Stimulated activated CD8-positive, alpha-beta memory T cell treated with anti-CD3 and anti-CD28 coated beads, Interleukin-15, amount 100 ng/mL, for 1 hour (primary cell): ENCODE measurements at places on chromosomes 12 and 14.

GRCh38 chr14:62369919-62370560, 607.8 kb downstream of the SNAPC1 start:
- no peak for DNase-seq

GRCh38 chr12:102659200-102659911, 179.0 kb upstream of the IGF1 start:
- DNase-seq = no peak

- DNase-seq = no peak
These were observed 301.9 kb downstream of the CCER1 start for GRCh38 chr12:90653040-90653439.

DNA sequence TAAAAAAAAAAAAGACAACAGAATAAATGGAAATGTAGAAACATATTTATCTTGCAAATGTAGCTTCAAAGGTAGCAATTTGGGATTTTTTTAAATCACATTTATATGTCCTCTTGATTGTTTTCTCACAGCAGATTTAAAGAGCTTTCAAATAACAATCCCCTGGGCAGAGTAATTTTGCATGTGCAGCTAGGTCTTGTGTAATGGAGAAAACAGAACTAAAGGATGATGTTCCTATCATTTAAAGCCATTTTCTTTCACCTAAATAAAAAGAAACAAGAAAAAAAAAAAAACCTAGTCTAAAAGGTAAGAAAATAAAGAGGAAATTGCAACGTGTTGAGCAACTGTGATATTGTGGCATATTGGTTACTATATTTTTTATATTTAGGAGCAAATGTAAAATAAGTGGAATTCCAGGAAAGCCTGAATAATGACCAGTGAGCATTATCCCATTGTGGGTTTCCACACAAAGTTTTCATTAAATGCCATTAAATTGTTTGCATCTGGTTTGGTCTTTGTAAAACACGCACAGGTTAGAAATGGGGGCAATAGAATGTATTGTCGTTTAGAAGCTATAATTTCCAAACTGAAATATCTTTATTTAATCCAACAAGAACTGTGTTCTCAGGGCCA, 215.6 kb downstream of the SLC6A15 start:
- no peak for DNase-seq

GRCh38 chr14:73741876-73742519, 27.8 kb upstream of the PNMA1 start:
- DNase-seq = no peak

DNA sequence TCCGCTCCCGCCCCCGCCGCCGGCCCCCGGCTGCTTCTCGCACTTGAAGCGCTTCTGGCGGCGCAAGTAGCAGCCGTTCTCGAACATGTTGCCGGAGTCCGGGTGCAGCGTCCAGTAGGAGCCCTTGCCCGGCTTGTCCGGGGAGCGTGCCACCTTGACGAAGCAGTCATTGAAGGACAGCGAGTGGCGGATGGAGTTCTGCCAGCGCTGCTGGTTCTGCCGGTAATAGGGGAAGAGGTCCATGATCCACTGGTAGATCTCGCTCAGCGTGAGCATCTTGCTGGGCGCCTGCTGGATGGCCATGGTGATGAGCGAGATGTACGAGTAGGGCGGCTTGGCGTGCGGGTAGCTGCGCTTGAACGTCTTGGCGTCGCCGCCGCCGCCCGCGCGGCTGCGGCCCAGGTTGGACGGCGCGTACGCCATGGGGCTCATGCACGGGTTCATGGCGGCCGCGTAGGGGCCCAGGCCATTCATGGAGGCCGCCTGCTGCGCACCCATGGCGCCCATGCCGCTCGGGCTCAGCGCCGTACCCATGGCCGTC, 3.0 kb downstream of the FOXA1 start:
- DNase-seq = no peak

- no peak for DNase-seq
These were observed 282.1 kb downstream of the RPS29 start for GRCh38 chr14:49303946-49304516.

- DNase-seq = no peak
These were observed 42.3 kb downstream of the FBXO34 start for GRCh38 chr14:55313480-55313879.

GRCh38 chr12:11812586-11813437, 163.3 kb downstream of the ETV6 start:
- no peak for DNase-seq

DNA sequence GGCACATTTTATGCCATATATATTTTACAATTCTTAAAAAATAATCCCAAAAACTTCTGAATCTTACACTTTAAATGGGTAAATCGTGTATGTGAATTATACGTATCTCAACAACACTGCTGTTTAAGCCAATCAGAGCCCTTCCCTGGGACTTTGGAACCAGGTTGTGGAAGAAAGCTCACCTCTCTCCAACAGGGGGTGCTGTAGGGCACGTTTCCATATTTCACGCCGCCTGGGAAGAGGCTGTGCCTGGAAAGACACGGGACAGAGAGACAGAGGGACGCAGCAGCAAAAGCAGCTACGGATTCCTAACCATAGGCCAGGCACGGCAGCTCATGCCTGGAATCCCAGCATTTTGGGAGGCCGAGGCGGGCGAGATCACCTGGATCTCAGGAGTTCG, 29.4 kb upstream of the FBRSL1 start:
- DNase-seq = no peak

DNA sequence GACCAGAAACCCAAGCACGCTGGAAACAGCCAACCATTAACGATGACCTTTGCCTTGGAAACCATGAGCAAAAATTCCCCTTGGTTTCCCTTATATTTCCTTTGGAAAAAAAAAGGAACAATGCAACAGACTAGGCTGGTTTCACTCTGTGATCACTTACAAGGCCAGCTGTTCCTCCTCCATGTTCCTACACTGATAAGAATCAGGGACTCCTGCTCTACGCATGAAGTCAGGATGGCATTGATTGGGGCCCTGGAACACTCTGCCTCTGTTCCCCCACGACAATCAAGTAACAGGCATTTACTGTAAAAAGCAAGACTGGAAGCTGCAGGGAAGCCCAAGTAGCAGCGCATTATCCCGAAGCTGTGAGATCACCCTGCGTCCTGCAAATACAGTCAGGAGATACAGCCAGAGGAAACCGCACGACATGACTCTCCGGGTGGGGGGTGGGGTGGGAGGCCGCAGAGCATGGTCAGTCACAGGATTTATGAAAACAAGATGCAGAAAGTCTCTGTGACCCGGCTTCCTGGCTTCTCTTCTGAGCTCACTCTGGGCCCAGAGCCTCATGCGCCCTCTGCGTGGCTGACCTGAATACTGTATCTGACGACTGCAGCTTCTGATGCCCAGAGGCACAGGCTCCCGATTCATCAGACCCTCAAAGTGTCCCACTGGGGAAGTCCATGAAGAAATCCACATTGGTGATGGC, 31.1 kb downstream of the SSH1 start:
- no peak for DNase-seq

DNA sequence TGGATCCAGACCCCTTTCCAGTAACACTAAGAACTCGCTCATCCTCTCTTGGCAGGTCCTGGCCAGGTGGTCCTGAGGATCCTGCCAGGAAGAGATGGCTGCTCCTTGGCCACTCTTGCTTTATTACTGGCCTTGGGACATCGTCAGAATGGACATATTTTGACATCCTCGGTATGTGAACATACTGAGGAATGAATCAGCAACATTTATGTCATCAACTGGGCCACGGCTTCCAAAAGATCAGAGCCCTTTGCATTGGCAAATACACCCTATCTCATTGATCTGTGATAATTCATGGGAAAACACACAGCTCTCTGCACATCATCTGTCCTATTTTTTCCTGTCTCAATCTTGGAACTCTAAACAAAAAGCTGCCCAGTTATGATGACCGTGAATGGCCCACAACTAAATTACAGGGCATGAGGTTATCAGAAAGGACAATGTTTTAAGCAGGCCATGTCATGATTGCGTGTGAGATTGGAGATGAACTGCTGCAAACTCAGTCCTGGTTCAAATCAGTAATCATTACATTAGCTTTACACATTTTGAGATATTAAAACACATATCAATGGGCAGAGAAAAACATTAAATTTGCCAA, 1325.8 kb downstream of the AACS start:
- DNase-seq = no peak

DNA sequence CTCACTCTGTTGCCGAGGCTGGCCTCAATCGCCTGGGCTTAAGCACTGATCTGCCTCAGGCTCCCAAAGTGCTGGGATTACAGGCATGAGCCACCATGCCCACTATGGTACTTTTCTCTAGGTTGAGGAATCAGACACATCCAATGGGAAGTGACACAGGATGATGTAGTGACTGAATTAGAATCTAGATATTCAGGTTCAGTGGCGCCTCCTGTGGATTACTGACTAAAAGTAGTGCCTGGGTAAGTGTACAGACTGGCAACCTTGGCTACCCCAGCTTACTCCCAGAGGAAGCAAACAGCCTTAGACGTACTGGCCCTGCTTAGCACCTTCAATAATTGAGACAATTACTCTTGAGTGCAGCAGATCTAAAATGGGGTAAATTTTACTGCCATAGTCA, 22.8 kb downstream of the GALNT8 start:
- no peak for DNase-seq

GRCh38 chr14:51473808-51474565, 177.7 kb upstream of the FRMD6 start:
- DNase-seq = no peak

- no peak for DNase-seq
These were observed 678.6 kb downstream of the BCL11B start for GRCh38 chr14:98593361-98593761.

DNA sequence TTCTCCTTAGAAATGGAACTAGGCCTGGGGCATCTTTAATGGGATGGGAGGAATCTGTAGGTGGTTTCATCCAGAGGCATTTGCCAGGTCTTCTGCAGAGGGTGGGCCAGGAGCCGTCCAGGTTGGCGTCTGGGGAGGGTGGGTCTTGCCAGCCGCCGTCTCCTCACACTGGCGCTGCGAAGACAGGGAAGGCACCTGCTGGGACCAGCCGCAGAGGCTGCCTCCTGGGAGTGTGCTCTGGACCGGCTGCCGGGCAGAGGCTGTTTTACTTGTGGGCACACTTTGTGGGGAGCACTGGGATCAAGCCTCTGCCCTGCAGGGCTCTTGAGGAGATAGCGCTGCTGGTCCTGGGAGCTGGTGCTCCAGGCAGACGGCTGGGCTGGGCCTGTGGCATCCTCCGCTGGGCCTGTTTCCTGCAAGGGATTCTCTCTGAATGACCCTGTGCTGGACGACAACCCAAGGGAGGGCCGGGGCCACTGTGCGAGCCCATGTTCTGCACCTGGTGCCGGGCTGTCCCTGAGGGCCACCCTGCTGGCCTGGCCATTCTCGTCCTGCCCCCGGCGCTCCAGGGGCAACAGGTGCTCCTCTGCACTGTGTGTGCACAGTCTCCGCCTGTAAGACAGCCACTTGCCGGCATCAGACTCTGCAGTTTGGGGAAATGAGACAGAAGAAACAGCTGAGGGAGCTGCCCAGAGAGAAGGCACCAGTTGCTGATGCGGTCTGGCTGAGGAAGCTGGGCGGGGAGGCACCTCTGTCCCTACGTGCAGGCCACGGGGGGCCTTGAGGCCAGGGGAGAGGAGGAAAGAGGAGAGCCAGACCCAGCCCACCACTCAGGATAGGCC, 10.0 kb upstream of the TEX22 start:
- no peak for DNase-seq

GRCh38 chr14:24246765-24247212, 4.4 kb upstream of the TINF2 start:
- no peak for DNase-seq

- DNase-seq = no peak
These were observed 105.2 kb upstream of the CDKN3 start for GRCh38 chr14:54291491-54292191.

DNA sequence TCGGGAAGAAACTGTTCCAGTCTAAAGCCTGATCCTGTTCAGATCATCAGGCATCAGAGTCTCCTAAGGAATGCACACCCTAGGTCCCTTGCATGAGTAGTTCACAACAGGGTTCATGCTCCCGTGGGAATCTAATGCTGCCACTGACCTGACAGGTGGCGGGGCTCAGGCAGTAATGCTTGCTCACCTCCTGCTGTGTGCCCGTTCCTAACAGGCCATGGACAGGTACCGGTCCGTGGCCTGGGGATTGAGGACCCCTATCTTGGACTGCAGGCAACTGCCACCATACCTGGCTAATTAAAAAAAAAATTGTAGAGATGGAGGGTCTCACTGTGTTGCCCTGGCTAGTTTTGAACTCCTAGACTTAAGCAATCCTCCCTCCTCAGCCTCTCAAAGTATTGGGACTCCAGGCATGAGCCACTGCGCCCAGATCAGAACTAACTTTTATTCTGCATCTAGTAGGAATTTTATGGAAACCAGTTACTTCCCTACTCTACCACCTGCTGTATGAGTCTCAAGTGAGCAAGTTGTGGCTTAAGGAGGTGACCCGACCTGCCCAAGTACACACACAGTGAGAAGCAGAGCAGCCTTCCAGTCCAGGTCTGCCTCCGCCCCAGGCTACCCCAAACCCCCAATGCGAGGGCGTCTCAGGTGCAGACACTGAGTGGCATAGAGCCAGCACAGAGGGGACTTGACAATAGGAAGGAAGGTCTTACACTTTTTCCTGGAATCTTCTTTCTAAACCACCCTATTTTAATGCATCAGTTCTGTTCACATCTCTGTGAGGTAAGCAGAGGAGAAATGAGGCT, 2.5 kb upstream of the PAPLN start:
- DNase-seq = no peak

GRCh38 chr12:88153959-88154358, 11.9 kb downstream of the TMTC3 start:
- no peak for DNase-seq

DNA sequence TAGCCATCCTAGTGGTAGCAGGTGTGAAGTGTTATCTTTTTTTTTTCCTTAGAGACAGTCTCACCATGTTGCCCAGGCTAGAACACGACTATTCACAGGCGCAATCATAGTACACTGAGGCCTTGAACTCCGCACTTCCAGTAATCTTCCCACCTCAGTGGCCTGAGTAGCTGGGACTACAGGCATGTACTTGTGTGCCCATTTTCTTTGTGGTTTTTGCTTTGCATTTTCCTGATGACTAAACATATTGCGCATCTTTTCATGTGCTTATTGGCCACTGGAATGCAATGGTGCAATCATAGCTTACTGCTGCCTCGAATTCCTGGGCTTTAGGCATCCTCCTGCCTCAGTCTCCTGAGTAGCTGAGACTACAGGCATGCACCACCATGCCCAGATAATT, 33.3 kb upstream of the GCH1 start:
- no peak for DNase-seq

DNA sequence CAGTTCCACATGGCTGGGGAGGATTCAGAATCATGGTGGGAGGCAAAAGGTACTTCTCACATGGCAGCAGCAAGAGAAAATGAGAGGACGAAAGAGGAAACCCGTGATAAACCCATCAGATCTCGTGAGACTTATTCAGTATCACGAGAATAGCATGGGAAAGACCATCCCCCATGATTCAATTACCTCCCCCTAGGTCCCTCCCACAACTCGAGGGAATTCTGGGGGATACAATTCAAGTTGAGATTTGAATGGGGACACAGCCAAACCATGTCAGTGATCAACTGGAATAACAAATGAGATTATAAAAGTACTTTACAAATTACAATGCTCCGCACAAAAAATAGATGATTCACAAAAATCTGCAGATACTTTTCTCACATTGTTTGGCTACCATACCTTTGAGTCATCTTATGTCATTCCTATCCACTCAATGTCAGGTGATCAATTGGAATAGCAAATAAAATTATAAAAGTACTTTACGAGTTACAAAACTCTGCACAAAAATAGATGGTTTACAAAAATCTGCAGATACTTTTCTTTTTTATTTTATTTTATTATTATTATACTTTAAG, 338.9 kb downstream of the C12orf50 start:
- no peak for DNase-seq
